HL-60 (cell line): ENCODE measurements at places on chromosomes 11 and 22.

DNA sequence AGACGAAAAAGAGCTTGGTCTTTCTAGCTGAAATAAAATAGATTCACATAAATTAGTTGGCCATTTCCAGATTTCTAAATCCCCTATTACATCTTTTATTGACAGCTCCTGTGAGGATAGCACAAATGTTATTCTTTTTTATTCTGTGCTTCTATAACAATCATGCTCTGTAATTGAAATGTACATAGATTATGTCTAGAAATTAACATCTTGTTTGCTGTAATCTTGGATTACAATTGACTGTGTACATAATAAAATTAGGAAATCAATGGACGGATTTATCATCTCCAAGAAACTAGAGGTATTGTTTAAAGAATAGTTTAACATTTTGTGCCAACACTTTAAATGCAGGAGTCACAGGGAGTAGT is 31.2 kb downstream of the IMMP1L start:
- DNase-seq, result no peak

GRCh38 chr22:39724390-39724789 is 153.8 kb downstream of the CACNA1I start:
- no peak for DNase-seq

GRCh38 chr11:73395297-73396208 is 19.4 kb downstream of the RELT start:
- DNase-seq, result no peak

- DNase-seq, result no peak
Observed at GRCh38 chr11:31796499-31797189, 14.5 kb downstream of the PAX6 start.

- no peak for DNase-seq
Observed at GRCh38 chr11:129277198-129277843, 85.2 kb upstream of the ARHGAP32 start.

GRCh38 chr11:32388871-32389770 is 46.2 kb downstream of the WT1 start:
- DNase-seq, result no peak

- no peak for DNase-seq
Observed at GRCh38 chr11:66361502-66361941, 10.0 kb downstream of the SLC29A2 start.

DNA sequence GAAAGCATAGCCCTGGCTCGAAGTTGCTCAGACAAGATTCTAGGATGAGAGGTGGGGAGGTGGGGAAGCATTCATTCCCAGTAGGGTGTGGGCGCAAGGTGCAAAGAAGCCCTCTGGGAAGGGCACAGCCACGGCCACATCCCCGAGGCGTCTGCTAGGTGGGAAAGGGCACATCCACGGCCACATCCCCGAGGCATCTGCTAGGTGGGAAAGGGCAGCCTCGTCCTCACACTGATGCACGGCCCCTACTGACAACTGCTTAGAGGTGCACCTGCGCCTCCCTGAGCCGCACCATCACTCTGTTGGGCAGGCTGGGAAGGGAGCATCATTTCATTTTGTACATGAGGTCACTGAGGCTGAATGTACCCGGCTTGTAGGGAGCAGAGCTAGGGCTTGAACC is 94.6 kb upstream of the PITPNB start:
- no peak for DNase-seq

DNA sequence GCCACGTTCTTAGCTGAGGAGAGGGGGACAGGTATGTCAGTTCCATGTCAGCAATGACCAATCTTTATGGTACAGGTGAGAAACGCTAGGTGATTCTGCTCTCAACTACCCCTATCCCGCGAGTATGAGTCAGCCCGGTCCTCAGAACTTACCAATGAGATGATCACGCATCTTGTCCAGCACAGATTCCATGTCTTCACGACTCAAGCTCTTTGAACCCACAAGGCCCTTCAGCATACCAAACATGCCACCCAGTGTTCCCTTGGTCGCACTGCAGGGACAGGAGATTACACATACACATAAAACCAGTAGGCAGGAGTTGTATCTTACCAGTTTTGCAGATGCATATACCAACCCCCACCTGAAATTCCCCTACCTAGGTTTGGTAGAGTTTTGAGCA is 2.9 kb downstream of the SRPRA start:
- no peak for DNase-seq

- DNase-seq, result peak; percentile 42
Observed at GRCh38 chr22:32080904-32081303, 37.8 kb downstream of the SLC5A1 start.
